Cerebellar nuclear complex (tissue), 1 donor: ENCODE measurements at places on chromosomes 7 and 10.

DNA sequence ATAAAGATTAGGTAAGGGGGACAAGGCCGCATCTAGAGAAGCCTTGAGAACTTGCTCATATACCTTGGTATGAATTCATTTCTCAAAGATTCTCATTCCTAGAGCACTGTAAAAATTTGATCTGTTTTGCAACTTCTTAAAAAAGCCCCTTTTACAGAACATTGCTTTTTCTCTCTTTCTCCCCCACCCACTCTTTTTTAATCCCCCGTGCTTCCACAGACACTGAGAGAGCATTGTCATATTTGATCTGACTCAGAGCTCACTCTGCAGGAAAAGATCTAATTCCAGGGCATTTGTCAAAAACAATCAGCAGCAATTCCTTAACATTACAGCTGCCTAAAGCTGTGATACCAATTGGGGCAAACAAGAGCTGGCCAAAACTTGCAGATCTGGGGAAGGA, 92.0 kb downstream of the ARHGAP22 start:
- no peak for DNase-seq

DNA sequence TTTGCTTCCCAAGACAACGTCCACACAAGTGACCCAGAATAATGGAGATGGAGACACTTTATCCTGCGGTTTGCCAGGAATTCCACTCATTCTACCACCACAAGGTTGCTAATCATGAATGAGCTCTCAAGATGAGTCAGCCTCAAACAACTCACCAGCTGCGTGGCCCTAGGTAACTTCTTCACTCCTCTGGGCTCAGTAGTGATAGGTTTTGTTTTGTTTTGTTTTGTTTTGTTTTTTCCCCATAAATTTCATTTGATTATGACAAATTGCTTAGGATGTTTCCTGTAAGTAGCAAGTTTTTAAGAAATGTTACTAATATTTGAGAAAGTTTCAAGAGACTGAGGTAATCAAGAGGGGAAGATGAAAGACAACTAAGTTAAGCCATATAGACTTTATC, 286.8 kb downstream of the PARD3 start:
- no peak for DNase-seq

- DNase-seq, result no peak
Measured at GRCh38 chr10:21724020-21724589, 190.1 kb downstream of the MLLT10 start.

- no peak for DNase-seq
Measured at GRCh38 chr10:77179015-77179695, 458.5 kb downstream of the KCNMA1 start.

DNA sequence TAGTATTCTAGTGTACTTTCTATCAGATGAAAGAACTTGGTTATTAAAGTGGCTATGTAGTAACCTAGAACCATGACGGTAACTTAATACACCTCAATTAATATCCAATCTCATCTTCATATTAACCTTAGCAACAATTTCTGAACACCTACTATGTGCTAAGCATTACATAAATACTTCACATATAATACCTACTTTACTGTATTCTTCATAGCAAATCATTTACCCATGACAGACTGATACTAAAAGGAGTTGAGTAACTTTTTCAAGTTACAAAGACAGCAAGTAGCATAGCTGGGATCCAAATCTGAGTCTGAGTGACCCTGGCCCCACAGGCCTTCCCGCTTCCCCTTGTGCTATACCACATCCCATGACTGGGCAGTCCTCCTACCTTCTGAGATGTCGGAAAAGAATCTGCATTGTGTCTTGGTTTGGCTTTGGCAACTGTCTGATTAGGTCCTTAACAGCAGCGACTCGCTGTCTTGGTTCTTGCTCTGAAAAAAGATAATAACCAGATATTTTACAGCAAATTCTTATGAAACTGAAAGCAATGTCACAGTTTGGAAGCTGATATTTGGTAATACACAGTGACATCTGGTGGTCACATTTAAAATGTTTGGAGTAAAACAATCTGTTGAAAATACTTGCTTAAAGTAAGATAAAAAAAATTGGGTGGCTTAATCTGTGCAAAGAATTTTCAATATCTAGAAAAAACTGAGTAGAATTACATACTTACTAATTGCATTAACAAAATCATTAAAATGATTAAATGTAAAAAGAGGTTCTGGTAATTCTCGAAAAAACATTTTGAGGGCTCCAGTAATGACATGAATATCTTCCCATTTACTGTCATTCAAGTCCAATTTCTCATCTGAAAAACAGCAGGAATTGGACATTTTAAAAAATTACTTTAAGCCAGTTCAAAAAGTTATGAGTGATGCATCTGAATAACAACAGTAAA, 120.1 kb downstream of the ARHGAP12 start:
- DNase-seq, result no peak

DNA sequence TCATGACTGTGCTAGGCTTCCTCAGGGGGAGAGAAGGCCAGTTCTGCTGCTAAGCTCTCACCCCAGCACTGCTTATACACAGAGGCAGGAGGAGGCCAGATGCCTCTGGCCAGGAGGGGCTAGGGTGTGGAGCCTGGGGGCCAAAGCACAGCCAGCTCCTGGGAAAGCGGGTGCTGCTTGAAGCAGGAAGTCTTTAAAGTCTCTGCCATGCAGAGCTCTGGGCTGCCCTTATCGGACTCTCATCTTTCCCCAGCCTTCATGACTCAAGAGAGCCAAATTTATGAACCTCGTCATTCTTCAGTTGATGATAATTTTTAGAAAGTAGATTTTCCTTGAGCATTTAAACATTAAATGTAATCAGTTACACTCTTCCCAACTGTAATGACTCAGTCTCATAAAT, 11.2 kb upstream of the TSPAN14 start:
- DNase-seq, result no peak

- DNase-seq, result no peak
Measured at GRCh38 chr7:42928754-42929153, 3.2 kb downstream of the PSMA2 start.

- DNase-seq, result no peak
Measured at GRCh38 chr10:27504808-27505460, 830 bp downstream of the RAB18 start.

- no peak for DNase-seq
Measured at GRCh38 chr7:39367943-39368342, 198.3 kb upstream of the YAE1 start.

- DNase-seq, result no peak
Measured at GRCh38 chr10:71622154-71622526, 97.4 kb downstream of the C10orf105 start.

GRCh38 chr10:46247181-46247475, 39.7 kb upstream of the ANTXRL start:
- no peak for DNase-seq

- DNase-seq, result no peak
Measured at GRCh38 chr7:30813466-30813865, 42.2 kb downstream of the MINDY4 start.
